ENCODE measurements at places on chromosomes 5 and 9.

- DNase-seq = no peak
Measured at GRCh38 chr9:97695995-97696802, 941 bp downstream of the XPA start.

DNA sequence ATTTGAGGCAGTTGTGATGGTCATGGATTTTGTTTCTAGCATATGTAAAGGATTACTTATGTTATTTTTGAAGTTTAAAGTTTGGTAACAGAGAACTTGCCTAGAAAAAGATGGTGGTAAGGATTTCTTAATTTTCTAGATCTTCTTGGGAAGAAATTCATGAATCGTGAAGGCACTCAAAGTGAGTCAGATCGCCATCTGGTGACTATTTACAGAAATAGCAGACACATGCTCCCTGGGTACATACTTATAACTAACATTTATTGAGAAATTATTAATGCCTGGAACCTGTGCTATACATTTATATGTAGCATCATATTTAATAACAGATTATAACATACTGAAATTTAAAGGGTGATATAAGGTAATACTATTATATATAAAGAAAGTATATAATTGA, 299.7 kb downstream of the IZUMO3 start:
- no peak for DNase-seq

DNA sequence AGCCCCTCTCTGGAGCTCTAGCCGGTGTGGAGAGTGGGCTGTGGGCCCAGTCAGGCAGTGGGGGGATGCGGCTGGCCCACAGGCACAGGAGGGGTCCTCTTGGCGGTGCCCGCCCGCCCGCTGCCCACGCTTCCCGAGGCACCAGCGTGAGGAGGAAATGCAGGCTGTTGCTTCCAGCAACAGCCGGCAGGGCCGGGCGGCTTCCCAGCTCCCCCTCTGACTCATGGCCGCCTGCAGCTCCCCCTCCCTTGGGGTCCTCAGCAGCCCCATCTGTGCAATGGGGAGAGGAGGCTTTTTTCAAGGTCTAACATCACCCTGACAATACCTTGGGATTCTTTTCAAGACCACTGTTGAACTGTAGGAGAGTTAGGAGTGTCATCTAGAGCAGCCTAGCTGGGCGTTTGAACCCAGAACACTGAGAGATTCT, 10.4 kb downstream of the CXXC5 start:
- no peak for DNase-seq

DNA sequence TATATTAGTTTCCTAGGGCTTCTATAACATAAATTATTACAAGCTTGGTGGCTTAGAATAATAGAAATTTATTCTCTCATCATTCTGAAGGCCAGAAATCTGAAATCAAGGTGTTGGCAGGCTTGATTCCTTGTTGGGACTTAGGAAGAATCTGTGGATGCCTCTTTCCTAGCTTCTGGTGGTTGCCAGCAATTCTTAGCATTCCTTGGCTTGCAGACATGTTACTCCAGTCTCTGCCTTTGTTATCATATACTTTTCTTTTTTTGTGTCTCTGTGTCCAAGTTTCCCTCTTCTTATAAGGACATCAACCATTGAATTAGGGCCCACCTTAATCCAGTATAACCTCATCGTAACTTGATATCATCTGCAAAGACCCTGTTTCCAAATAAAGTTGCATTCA, 31.4 kb downstream of the CTNNA1 start:
- DNase-seq = no peak

- DNase-seq = no peak
Measured at GRCh38 chr5:126138281-126138931, 284.8 kb upstream of the GRAMD2B start.

DNA sequence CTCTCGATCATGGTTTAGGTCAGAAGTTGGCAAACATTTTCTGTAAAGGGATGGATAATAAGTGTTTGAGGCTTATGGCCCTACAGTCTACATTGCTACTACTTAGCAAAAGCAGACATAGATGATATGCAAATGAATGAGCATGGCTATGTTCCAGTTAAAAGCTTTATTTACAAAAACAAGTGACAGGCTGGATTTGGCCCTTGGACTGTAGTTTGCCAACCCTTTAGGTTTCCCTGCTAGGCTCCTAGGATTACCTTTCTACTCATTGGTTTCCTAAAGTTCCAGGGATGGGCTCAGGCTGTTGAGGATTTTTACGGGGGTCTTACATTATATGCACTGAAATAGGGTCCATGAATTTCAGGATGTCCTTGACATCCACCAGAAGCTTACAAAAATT, 57.5 kb downstream of the GPR21 start:
- no peak for DNase-seq

GRCh38 chr9:28539434-28540070, 966.3 kb upstream of the C9orf72 start:
- no peak for DNase-seq

- no peak for DNase-seq
Measured at GRCh38 chr9:134299883-134300282, 26.4 kb upstream of the RXRA start.

DNA sequence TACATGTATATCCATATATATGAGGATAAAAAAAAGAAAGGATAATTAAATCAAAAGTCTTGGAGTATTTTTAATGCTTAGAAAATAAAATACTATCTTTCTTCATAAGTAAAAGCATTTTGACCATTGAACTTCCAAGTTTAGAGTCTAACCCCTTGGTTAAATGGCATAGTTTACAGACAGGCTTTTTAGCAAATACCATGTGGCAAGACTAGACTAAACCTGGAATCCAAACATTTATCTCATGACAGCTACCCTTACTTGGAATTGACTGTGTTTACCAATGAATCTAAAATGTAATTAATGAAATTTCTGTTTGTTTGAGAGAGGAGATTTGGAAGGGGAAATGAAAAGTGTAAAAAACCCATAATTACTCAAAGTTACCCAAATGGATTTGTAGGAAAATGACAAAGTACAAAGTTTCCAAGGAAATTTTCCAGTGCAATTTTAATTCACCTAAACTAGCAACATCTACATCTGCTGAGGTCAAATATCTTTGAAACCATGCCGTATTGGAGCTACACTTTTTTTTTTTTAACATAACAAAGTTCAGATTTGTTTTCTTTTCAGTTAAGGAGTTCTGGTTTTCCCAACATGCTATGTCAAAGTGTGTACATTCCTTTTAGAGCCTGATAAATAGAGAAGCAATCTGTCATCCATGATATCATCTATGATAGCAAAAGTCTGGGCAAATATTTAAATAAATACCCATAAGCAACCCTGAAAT, 272.1 kb upstream of the DAB2 start:
- no peak for DNase-seq

GRCh38 chr5:31663519-31663918, 24.6 kb downstream of the PDZD2 start:
- DNase-seq = no peak

DNA sequence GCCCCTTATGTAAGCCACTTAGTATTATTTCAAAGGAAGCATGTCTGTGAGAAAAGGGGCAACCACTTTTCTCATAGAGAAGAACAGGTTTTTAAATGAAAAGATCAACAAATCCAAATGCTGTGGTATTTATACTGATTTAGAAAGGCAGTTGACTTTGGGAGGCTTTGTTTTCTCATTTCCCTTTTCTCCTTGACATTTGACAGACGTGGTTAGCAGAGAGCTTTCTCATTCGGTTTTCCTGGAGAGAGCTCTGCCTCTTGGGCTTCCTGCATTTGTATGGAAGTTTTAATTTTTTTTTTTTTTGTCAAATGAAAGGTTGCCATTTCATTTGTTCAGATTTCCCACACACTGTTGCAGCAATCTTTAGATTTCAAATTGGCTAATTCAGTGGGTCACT, 62.5 kb downstream of the EXOSC2 start:
- no peak for DNase-seq

DNA sequence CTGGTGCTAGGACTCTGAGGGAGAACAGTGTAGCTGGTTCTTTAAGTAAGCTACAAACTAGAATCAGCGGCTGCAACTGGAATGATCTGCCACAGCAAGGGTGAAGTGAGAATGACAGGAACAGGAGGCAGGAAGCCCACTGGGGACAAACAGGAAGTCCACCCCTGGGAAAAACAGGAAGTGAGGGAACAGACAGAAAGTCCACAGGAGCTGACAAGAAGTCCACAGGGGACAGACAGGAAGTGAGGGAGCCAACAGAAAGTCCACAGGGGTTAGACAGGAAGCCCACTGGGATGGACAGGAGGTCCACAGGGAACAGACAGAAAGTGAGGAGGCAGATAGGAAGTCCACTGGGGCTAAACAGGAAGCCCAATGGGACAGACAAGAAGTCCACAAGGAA, 15.5 kb downstream of the ADAMTS16 start:
- DNase-seq = no peak

GRCh38 chr9:121267689-121268597, at the start of gene GSN:
Gene GSN (plus strand): TSS chr9:121268162. CDS start chr9:121301972, 33,810 bp downstream.
- DNase-seq = peak; percentile 15

- no peak for DNase-seq
Measured at GRCh38 chr9:117184173-117184572, 230.7 kb downstream of the ASTN2 start.

- DNase-seq = no peak
Measured at GRCh38 chr9:122338536-122338935, 32.3 kb upstream of the PTGS1 start.

DNA sequence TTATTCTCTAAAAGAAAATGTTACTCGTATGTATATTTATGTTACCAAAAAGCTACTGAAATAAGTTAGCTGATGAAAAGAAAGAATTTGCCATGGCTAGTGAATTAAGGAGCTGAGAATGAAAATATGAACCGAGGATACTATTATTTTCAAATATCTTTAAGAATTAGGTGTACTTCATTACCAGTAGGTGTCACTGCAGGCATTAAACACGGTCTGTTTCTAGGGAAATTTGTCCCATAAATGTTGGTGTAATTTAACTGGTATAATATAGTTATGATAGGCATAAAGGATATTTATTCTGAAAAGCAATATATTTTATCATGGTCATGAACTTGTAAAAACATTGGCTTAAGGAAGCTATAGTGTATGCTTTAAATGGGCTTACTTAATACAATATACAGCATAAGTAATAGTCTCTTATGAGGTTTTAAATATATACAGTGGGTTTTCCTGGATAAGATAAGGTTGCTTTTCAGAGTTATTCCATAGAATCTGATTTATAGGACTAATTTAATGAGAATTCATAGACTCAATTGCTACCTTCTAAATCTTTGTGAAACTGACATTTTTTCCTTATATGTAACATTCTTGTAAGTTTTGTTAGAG, 72.4 kb upstream of the MPDZ start:
- no peak for DNase-seq

GRCh38 chr9:72601615-72602014, 80.2 kb downstream of the TMC1 start:
- no peak for DNase-seq

DNA sequence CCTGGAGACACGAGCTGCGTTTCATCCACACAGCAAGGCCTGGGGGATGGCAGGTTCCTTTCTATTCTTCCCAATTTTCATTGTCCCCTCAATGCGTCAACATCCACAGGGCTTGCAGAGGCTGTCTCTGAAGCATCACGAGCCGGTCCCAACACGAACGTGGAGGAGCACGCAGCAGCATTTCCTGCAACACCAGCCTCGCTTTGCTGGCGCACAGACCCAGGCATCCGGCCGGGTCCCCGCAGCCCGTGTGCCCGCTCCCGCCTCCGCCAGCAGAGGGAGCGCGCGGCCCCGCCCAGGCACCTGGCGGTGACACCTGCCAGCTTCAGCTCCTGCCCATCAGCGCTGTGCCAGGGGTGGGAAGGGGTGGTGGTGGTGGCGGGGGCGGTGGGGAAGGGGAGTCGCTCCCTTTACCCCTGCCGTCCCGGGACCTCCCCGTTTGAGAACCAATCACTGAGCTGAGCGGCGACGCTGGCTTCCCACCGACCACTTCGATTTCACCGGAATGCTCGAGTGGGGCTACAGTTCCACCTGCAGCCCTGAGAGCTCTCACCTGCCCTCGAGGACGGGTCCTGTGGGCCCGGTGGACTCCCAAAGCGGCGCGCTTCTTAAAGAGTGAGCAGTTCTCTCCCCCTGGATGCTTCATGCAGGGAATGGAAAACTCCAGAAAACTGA, 464.5 kb downstream of the ICE1 start:
- DNase-seq = no peak

GRCh38 chr9:19119246-19119645, 8.0 kb downstream of the PLIN2 start:
- no peak for DNase-seq

GRCh38 chr5:41433552-41434181, 76.7 kb downstream of the PLCXD3 start:
- no peak for DNase-seq

- DNase-seq = no peak
Measured at GRCh38 chr5:140965905-140966292, 377 bp upstream of the PCDHAC2 start.

- DNase-seq = no peak
Measured at GRCh38 chr5:92841604-92842155, 739.3 kb downstream of the NR2F1-AS1 start.

DNA sequence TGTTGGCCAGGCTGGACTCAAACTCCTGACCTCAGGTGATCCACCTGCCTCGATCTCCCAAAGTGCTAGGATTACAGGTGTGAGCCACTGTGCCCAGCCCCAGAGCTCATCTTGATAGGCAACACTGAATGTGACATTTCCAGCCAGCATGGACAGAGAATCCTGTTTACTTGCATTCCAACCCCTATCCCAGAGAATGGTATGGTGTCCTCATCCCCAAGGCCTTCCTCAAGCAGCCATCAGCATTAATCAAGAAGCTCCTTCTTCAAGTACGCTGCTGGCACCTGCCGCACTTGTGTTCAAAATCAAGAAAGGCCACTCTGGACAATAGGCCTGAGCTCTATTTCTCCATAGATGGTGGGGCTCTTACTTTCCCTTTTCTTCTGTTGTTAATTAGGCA, 40.2 kb downstream of the STARD4 start:
- DNase-seq = no peak

DNA sequence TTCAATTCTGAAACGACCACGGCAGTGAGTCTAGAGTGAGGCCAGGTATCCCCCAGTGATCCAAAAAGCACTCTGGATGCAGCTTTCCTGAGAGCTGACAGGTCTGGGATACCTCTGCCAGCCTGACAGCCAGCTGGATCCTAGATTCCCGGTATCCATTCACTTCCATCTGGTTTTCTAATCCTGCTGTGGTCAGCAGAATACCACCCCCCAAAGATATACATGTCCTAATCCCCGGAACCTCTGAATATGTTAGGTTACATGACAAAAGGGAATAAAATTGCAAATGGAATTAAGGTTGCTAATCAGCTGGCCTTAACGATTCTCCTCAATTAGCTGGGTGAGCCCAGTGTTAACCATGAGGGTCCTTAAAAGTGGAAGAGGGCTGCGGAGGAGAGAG, 1.4 kb upstream of the ZNF79 start:
- no peak for DNase-seq

DNA sequence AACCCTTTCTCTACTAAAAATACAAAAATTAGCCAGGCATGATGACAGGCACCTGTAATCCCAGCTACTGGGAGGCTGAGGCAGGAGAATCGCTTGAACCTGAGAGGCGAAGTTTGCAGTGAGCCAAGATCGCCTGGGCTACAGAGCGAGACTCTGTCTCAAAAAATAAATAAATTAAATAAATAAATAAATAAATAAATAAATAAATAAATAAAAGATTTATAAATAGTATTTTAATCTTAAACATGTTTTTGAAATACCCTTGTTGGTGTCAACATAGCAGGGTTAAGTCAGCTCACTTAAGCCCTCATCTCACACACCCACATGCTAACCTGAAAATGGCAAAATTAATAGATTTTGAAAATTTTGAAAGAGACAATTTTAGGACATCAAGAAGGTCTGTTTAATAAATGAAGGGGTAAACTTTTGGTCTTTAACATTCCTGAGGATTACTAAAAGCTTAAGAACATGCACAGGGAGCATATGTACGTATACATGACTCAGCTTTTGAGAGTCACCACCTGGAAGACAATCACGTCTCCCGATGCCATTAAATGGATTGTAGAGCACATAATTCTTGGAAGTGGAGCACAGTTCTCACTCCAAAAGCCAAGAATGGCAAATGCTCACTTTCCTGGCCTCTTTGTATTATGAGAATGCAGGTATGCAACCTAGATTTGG, 202.5 kb downstream of the GDNF start:
- DNase-seq = no peak

Data from stimulated activated CD4-positive, alpha-beta T cell treated with anti-CD3 and anti-CD28 coated beads, Interleukin-15, amount 100 ng/mL, for 1 hour (primary cell).